ENCODE measurements at places on chromosomes 1 and 21. TPM values are rescaled to one million over a fixed set of nuclear protein-coding genes. Genes with fewer than 3 reads are reported as not detected.

The WDR64 gene
- 0.07 TPM for total RNA-seq

The MROH9 gene
- total RNA-seq = 0.23 TPM

The PHACTR4 gene
- total RNA-seq = 21.5 TPM

The FCRL2 gene
- total RNA-seq = not detected

The RNF2 gene
- 24.6 TPM for total RNA-seq

The PAQR6 gene
- 4.5 TPM for total RNA-seq

The CFHR1 gene
- 58.2 TPM for total RNA-seq
